NCI-H2227 treated with DMSO at 0.1 percent for 48 hours (cell line): ENCODE measurements at places on chromosomes 16 and 17.

DNA sequence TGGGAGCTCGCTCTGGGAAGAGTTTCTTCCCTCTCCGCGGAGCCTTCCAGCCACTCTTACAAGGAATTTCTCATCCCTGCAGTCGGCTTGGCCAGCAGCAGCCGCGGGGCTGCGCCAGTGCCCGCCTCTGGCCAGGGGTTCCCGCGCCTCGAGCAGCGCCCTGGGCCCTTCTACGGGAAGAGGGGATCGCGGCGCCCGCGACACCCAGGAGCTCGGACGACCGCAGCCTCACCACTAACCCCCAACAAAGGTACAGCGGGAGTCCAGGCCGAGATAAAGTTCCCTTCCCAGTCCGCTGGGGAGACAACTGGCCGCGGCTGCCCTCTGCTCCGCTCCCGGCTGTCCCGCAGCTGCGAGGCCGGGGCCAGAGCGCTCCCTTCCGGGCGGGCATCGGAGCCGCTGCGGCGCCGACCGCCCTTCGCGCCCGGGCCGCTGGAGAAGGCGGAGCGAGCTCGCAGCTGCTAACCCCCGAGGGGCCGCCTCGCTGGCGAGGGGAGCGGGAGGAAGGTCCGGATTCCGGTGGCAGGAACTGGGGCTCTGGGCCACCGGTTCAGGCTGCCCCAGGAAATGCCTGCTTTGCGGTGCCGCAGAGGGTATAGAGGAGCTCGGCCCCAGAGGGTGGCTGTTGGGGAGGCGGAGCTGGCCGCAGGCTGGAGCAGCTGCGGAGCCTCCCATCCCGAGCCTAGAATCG, 3.6 kb upstream of the HS3ST3B1 start:
- no peak for DNase-seq

GRCh38 chr17:29364691-29365090, 25.5 kb upstream of the TAOK1 start:
- DNase-seq, result no peak

DNA sequence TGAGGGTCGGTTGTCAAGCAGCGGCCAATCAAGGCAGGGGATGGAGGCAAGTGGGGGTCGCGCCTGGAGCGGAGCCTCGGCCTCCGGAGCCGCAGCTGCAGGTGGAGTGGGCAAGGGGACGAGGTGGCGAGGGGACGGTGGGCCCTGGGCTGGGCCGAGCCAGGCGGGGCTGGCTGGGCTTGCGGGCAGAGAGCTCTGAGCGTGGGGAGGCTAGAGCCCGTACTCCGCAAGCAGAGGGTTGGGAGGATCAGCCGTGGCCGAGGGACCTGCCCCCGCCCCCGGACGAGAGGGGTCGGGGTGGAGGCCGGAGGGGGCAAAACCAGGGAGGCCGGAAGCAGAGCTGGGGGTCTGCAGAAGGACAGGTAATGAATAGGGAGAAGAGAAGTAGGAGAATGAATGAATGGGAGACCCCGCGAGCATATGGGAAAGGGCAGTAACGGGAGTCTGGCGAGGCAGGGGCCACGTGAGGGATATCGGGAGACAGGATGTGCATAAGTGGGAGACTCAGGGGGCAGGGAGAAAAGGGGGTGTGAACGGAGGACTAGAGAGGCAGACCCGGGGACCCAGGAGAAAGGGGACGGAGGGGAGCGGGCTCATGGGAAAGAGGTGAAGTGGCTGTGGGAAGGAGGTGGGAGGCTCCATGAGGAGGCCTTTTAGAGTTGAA, at the start of gene KATNB1:
TSS of gene KATNB1 (plus strand) at position 16 of the 664 bp plus-strand sequence. CDS start 1,474 bp downstream, outside the sequence.
- DNase-seq, result no peak

DNA sequence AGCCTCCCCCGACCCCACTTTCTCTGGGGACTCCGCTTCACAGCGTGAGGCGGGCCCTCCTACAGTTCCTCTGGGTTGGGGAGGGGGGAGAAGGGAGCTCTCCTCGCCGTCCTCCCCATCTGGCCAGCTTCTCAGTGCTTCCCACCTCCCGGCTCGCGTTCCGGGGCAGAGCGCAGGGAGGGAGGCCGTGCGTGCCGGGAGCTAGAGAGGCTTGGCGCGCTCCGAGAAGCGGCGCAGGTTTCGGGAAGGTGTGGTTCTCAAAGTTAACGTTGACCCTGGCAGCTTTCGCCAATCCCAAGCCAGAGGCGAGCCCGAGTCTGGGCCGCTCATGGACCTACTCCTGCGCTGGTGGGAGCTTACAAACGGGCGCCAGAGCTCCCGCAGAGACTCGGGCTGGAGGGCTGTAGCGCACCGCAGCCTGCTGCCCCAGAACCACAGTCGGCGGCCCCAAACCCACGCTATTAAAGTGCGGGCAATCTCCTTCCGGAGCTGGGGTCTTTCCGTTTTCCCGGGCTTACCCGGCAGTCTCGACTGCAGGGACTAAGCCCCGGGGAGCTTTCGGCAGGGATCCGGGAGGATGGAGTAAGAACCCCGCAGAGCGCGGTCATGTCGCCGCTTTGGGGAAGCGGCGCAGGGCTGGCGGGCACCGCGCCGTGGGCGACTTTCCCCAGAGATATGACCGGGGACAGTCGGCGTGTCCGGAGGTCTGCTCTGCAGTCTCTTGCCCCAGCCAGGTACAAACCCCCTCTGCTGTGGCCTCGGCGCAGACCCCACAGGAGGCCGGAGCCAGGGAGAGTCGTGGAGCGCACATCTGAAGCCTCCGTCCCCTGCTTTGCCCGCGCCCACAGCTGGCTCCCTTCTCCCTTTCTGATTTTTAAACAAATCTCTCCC, 787 bp downstream of the CDH11 start:
- no peak for DNase-seq

- DNase-seq, result peak; percentile 51
Observed at GRCh38 chr16:6684076-6684673, 648.5 kb upstream of the RBFOX1 start.

- no peak for DNase-seq
Observed at GRCh38 chr17:59327981-59328290, 3.5 kb upstream of the YPEL2 start.

- DNase-seq, result no peak
Observed at GRCh38 chr17:78154903-78155811, 9.0 kb downstream of the C17orf99 start.

DNA sequence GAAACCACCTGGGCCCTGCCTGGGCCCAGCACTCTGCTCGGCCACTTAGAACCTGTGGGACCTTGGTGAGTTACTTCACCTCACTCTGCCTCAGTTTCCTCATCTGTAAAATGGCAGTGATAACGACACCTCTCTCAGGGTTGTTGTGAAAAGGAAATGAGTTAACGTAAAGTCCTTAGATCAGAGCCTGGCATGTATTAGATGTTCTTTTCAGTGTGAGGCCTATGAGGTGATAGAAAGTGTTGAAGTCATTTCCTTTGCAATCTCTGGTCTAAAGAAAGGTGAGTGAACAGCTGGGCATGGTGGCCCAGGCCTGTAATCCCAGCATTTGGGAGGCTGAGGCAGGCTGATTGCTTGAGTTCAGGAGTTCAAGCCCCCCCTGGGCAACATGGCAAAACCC, 51.7 kb upstream of the LGALS9 start:
- DNase-seq, result no peak

DNA sequence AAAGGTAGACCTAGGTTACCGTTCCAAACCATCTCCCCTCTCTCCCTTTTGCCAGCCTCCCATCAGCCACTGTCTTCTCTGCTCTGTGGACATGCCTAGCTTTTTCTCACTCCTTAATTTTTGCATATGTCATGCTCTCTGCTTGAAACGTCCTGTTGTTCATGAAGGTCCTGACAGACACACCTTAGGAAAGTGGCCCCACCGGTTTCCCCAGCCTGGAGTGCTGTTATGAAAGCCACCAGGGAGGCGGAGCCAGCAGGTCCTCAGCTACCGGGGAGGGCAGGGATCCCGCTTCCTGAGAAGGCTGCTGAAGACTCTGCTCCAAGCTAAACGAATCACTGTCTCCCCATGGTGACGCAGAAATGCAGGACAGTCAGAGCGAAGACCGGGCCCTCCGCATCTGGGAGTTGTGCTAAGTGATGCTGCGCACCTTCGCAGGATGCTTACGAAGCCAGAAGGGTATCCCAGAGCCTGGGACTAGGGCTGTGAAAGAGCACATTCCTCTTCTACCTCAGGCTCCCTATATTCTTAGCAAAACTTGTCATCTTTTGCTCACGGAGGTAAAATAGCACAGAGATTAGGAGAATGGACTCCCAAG, 2.3 kb upstream of the SLC16A11 start:
- peak; percentile 22 for DNase-seq

GRCh38 chr17:78925662-78926555, 722 bp upstream of the TIMP2 start:
- peak; percentile 41 for DNase-seq

DNA sequence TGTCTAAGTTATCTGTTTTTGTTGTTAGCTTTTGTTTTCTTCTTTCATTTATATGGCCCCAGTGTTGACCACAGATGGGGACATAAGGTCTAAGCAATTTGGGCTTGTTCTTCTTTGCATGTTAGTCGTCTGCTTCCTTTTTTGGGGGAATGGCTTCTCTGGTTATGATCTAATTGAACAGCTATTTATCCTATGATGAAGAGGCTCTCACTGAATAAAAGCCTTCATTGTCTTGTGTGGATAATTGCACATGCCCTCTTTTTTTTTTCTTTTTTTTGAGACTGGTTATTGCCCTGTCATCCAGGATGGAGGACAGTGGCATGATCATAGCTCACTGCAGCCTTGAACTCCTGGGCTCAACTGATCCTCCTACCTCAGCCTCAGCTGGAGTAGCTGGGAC, 13.7 kb downstream of the SMARCE1 start:
- no peak for DNase-seq

DNA sequence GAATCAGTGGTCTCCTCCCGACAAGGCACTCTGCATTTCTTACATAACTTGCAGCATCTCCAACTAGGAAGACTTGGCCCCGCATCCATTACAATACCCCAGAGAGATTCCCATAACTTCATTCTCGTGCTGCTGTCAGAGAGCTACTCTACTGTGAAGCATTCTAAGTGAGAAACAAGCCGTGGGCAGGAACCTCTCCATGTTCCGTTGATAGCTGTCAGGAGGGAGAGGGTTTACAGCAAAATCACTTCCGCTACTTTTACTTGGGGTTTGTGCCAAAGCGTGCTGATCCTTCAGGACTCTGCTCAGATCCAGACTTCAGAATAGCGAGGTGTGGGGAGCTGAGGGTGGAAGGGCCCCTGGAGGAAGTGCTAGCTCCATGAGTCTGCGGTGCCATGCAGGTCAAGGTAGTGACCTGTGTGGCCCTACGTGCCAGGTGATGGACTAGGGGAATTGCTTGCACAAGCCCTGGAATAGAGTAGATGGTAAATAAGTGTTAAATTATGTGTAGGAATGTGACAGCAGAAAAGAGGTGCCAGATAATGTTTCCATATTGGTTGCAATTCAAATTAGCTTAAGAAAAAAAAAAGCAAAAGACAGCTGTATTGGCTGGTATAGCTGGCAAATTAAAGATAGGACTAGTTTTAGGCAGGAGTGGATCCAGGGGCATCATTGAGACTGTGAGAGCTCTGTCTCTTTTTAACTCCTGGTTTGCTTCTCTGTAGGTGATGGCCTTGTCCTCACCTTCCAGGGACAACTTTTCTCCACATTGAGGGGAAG, 358.5 kb upstream of the ERCC4 start:
- DNase-seq, result no peak

DNA sequence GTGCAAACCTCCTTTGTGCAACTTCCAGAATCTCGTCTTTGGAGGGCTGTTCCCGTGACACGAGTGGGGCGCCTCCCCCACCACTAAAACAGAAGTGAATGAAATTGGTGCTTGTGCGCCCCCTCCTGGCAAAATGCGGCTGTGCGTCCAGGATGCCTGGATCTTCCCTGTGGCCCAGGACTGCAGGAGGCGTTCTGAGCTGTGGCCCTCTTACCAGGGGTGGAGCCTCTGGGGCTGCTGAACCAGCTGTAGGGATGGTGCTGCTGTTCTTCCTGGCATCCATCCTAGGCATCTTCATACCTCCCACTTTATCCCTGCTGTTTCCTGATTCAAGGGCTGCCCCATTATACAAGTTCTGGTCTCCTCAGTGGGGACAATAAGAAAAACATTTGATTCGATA, 18.5 kb upstream of the NAGLU start:
- DNase-seq, result peak; percentile 62

- DNase-seq, result no peak
Observed at GRCh38 chr16:7381671-7382070, 49.0 kb downstream of the RBFOX1 start.

- DNase-seq, result peak; percentile 84
Observed at GRCh38 chr16:68538880-68539701, at the start of gene ZFP90. Gene ZFP90 (plus strand): TSS chr16:68539291. CDS start chr16:68539793, 502 bp downstream.

DNA sequence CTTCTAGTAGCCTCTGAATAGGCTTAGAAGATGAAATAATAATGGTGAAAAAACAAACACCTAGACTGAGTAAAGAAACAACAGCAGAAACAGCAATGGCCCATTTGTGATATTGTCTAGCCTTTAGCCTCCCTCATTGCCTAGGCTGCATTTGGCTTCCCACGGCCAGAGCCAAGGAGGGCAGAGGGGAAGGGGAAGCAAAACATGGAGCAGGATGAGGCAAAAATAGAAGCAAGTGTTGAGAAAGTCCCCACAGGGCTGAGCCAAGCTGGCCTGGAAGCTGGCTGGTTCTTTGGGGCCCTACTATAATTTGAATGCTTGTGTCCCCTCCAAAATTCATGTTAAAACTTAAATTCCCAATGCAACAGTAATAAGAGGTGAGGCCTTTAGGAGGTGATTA, 60.2 kb upstream of the KSR1 start:
- no peak for DNase-seq

- DNase-seq, result peak; percentile 85
Observed at GRCh38 chr17:77036841-77037381, 103.9 kb upstream of the SEC14L1 start.

DNA sequence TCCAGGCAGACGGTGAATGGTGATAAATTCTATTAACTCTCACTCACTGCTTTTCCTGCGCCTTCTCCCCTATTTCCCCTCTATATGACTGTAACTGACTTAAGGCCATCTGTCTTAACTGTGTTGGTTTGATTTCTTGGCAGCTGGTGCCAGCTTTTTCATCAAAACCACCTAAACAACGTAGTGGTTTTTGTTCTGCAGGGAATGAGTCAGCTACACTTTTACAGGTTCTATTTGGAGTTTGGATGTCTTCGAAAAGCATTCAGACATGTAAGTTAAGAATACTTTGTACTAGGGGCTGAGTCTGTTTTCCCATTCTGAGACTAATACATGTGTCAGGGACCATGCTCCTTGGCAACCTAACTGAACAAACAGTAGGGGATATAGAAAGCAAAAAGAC, 8.5 kb downstream of the REXO5 start:
- no peak for DNase-seq

- DNase-seq, result no peak
Observed at GRCh38 chr17:62179525-62180161, 114.6 kb upstream of the MED13 start.

- no peak for DNase-seq
Observed at GRCh38 chr16:86389566-86390328, 120.6 kb upstream of the FOXF1 start.

- DNase-seq, result no peak
Observed at GRCh38 chr17:76383546-76384221, 725 bp upstream of the SPHK1 start.

- DNase-seq, result no peak
Observed at GRCh38 chr17:82007495-82008257, 15.0 kb downstream of the CENPX start.

GRCh38 chr17:16435925-16436886, 20.8 kb downstream of the TRPV2 start:
- no peak for DNase-seq

- no peak for DNase-seq
Observed at GRCh38 chr17:72342061-72342460, 221.2 kb downstream of the SOX9 start.
